Osteocyte (in vitro differentiated cells): ENCODE measurements at places on chromosomes 6 and 20. TPM values are rescaled to one million over a fixed set of nuclear protein-coding genes. Genes with fewer than 3 reads are reported as not detected.

DNA sequence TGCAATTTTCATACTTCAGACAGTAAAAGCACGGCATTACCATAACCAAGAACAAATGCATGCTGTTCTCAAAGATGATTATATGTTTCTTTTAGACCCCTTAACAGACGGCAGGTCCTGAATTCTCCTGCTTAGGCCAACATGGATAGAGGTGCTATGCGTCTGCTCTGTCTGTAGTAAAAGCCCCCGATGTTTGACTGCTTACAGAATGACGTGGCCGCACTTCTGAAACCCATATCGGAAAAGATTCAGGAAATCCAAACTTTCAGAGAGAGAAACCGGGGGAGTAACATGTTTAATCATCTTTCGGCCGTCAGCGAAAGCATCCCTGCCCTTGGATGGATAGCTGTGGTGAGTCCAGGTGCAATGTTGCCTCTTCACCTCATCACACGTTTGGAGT is 93.1 kb upstream of the FAM8A1 start:
- peaks cover 15% of the 10 kb centered on the region for H3K4me1 ChIP-seq
- H3K27ac ChIP-seq = no peak overlapping the region
- H3K27me3 ChIP-seq = no peaks in the 10 kb centered on the region

- H3K4me3 ChIP-seq = no peak overlapping the region
- H3K36me3 ChIP-seq = peaks cover 4% of the 10 kb centered on the region
- H3K27ac ChIP-seq = no peak overlapping the region
- no peaks in the 10 kb centered on the region for H3K27me3 ChIP-seq
- H3K4me1 ChIP-seq = peaks cover 34% of the 10 kb centered on the region
- DNase-seq = no peak
Measured at GRCh38 chr6:158257781-158258180, 54.5 kb upstream of the TULP4 start.

DNA sequence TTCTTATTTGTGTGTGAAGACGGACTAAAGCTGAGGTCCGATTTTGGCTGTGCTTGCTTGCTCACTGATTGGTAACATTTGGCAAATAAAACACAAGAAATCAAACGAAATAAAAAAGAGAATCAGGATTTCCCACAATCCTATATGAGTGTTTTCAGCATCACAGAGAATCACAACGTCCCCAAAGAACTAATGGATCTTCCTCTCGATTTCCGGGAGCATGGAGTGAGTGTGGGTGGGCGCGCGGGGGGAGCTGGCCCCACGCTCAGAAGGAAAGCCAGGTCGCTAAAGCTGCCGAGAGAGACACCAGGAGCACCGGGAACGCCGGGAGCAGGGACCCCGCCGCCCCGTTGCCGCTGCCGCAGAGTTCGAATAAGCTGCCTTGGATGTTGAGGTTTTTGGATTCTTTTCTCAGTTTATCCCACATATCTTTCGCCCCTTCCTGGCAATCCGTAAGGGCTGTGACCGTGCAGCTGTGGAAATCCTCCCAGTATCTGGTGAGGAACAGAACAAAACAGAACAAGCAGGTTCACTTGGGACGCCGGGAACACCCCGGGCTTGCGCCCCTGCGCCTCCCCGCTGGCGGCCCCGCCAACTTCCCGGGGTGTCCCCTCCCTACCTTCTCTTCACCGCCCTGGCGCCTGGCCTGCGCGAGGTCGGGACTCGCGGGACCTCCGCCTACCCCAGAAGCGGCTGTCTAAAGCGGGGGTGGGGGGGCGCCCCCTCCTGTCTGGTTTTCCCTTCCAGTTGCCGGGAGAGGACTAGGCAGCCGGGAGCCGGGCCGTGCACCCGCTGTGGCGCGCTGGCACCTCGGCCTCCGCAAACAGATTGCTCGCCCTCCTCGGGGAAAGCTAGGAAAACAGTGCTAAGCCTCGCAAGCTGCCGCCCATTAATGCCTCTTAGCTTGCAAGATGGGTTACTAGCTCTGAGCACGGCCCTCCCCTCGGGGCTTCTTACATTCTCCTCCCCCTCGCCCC is 7.7 kb downstream of the NRN1 start:
- H3K27me3 ChIP-seq = peaks cover 90% of the 10 kb centered on the region
- peaks cover 46% of the 10 kb centered on the region for H3K4me1 ChIP-seq
- no peaks in the 10 kb centered on the region for H3K36me3 ChIP-seq
- H3K4me3 ChIP-seq = peak overlapping the region; percentile 51

Gene OXT
- total RNA-seq = not detected in 2 replicates

DNA sequence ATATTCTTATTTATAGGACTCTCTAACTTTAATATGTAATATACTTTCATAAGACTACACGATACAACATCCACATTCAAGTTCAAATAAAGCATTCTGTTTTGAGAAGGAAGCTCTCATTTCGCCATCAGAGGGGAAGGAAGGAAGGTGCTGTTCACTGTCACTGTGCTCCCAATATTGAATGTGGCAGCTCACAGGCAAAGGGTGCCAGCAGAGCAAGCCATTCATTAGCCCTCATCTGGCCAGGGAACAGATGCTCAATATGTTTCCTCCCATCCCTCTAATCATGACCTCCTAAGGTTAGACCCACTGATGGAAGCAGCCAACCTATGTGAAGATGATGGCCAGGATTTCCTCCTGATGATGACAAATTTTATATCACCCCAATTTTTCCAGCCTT is 154.4 kb downstream of the DST start:
- no peak for DNase-seq
- H3K4me3 ChIP-seq = no peak overlapping the region
- H3K4me1 ChIP-seq = peaks cover 10% of the 10 kb centered on the region
- H3K27ac ChIP-seq = no peak overlapping the region
- no peaks in the 10 kb centered on the region for H3K27me3 ChIP-seq

GRCh38 chr6:166554316-166554715 is 32.2 kb downstream of the RAMACL start:
- DNase-seq = no peak
- H3K27me3 ChIP-seq = no peaks in the 10 kb centered on the region
- H3K4me1 ChIP-seq = peaks cover 50% of the 10 kb centered on the region
- H3K36me3 ChIP-seq = peaks cover 19% of the 10 kb centered on the region
- H3K4me3 ChIP-seq = no peak overlapping the region

Gene PSMA7
- total RNA-seq = 209 and 217 TPM in 2 replicates

Gene OR2B6
- not detected in 2 replicates for total RNA-seq

DNA sequence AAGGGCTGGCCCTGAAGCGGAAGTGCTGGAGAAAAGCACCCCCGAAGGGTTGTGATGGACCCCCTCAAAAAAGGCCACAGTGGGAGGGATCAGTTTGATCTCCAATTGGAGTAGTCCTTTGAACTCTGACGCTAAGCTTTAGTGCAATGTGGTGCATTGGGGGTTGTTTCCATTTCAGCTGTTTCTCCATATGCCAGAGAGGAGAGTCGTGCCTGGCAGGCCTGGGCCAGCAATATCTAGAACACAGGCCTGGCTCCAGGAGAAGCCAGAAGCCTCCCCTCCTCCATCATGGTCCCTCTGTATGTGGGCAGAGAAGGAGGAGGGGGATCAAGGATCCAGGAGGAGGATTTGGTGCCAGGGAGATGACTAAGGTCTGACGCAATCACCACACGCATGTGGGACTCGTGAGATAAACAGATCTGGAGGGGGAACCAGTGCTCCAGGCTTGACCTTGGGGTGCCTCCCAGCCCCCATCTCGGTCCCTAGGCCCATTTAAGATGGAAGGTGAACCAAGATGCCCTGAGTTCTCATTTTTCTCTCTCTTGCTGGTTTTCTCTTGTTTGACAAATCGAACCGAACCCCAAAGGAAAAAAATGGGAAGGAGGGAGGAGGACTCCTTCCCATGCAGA is 517.4 kb upstream of the JARID2 start:
- no peak for DNase-seq
- H3K27me3 ChIP-seq = no peaks in the 10 kb centered on the region
- H3K27ac ChIP-seq = no peak overlapping the region
- no peaks in the 10 kb centered on the region for H3K36me3 ChIP-seq
- H3K4me3 ChIP-seq = no peak overlapping the region

DNA sequence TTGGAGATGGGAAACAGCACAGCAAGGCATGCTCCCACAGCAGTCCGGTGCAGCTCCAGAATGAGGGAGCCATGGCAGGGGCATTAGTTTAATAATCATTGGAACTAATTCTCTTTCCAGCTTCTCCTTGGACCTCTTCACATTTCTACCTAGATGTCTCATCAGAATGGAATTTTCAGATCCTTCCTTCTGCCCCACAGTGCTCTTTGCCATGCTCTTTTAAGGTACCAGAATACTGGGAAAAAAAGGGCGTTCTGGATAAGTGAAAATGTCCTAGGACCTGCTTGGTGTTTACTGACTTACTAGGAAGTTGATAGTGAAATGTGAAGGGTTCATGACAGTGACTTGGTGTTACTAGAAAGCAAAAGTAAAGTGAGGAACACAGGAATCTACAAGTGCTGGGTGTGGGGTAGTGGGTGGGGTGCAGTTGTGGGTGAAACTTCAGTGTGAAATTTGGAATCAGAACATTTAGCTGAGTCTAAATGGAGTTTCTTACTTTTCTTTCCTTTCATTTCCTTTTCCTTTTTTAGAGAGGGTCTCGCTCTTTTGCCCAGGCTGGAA is 207.1 kb downstream of the ARID1B start:
- no peaks in the 10 kb centered on the region for H3K36me3 ChIP-seq
- no peak overlapping the region for H3K4me3 ChIP-seq
- no peaks in the 10 kb centered on the region for H3K27me3 ChIP-seq
- H3K4me1 ChIP-seq = peaks cover 53% of the 10 kb centered on the region
- DNase-seq = no peak

DNA sequence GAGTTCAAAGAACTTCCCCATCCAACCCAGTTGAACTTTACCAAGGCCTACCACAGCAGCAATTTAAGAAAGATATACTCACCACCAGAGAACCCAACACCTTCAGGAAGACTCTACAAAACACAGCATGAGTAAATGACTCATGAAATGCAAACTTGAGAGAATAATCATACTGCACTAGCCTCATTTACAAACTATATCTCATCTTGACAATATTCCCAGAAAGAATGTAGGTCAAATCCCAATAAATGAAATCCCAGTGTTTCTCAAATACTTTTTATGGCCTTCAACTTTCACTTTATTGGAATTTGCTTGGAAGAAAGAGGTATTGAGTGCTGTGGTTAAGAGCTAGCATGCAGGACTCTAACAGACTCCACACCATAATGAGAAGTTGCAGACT is 60.0 kb downstream of the FYN start:
- H3K36me3 ChIP-seq = peaks cover 18% of the 10 kb centered on the region
- no peaks in the 10 kb centered on the region for H3K27me3 ChIP-seq

GRCh38 chr20:1622450-1622849 is 2.6 kb upstream of the SIRPB1 start:
- H3K27ac ChIP-seq = no peak overlapping the region
- H3K27me3 ChIP-seq = peaks cover 6% of the 10 kb centered on the region
- DNase-seq = no peak
- H3K4me1 ChIP-seq = no peaks in the 10 kb centered on the region
- H3K4me3 ChIP-seq = no peak overlapping the region
